ENCODE measurements at places on chromosomes 2 and 18.

- no peak for DNase-seq
Observed at GRCh38 chr2:141162314-141162713, 968.5 kb downstream of the LRP1B start.

DNA sequence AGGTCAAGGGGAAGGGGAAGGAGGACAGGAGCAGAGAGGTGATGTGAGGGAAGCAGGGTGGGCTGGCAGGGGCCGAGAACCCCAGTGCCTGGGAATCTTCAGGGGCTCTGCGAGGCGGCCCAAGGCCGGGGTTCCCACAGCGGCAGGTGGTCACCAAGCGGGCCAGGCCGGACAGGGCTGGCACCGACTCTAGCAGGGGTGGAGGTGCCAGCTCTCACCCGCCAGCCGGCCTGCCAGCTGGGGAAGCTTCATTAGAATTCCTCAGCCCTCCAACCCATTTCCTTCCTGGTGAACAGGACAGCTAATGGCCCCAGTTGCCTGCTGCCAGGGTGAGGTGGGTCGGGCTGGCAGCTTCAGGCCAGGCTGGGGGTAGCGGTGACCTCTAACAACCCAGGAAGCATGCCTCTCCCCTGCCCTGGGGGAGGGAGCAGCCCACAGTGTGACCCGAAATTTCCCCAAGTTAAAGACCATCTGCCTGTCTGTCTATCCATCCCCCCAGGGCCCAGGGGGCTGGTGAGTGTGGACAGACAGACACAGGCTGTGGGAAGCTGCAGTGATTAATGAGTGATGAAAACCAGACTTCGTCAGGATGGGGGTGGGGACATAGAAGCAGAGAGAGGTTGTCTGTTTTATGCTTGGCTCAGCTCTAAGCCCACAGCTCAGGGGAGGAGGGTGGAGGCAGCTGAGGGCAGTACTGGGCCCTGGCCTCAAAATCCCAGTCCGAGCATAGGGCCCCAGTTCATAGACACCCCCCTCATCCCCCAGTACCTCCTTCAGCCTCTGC is 144.1 kb downstream of the ZFP36L2 start:
- DNase-seq: no peak

DNA sequence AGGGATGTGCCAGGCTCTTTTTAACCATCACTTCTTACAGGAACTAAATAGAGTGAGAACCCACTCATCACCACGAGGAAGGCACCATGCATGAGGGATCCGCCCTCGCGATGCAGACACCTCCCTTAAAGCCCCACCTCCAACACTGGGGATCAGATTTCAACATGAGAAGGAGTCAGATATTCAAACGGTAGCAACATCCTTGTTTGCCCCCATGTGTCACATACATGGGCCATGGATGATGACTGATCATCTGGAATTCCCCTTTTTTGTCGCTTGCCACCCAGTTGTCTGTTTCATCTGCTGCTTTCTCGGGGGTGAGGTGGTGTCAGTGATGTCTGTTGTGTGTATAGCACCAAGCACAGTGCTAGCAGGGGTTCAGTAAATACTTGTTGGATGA is 57.9 kb downstream of the NCK2 start:
- no peak for DNase-seq

GRCh38 chr2:145812165-145812554 is 1292.2 kb upstream of the ZEB2 start:
- no peak for DNase-seq

DNA sequence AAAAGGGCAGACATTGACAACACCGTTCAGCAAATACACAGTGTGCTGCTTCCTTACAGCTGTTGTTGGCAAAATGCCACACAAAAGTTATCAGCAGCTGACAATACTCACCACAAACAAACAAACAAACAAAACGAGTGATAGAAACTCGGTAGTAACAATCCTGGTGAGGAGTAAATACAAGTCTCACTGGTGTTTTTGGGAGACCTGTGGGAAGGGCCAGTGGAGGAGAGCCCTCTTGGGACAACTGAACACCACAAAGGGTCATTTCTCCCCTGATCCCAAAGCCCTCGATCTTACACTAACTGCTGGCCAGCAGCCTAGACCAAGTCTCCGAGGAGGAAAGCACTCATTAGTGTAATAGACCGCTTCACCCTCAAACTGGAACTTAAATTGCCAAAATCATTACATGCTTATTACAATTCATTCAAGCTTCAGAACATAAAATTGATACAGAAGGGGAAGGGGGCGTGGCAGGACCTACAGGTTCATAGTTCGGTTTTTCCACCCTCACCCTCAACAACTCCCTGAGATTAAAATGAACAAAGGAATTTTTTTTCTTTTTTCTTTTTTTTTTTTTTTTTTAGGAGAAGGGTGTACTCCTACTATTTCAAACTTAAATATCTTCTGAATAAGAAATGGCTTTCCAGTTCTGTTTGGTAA is 5.0 kb downstream of the AP1S3 start:
- no peak for DNase-seq

- DNase-seq: no peak
Observed at GRCh38 chr18:32335228-32335627, 135.5 kb downstream of the GAREM1 start.

Measured in NT2/D1 (cell line).